ENCODE measurements at places on chromosomes 13 and 19.

DNA sequence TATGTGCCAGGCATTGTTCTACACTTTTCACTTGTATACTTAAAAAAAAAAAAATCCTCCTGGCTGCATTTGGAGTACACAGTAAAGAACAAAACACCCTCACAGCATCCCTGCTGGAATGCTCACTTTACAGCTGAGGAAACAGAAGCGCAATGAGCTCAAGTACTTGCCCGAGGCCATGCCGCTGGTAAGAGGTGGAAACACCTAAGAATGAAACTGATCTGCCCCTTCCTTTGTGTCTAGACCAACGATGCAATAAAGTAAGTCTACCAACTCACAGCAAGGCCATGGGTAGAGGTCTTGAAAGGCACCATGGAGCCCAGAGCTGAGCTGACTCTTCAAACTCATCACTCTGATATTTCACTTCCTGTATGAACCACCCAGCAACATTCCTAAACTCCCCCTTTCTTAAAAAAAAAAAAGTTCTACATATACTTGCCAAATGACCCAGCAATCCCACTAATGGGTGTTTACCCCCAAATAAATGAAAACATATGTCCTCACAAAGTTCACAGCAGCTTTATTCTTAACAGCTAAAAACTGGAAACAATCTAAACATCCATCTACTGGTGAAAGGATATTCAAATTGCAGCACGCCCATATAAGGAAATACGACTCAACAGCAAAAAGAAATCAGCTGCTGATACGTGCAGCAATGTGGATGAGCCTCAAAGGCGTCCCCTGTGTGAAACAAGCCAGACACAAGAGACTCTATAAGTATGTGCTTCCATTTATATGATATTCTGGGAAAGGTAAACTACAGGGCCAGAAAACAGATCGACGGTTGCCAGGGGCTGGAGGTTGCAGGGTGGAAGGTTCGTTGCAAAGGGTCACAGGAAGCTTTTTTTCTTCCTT is 236.6 kb upstream of the MAB21L1 start:
- DNase-seq, result no peak

DNA sequence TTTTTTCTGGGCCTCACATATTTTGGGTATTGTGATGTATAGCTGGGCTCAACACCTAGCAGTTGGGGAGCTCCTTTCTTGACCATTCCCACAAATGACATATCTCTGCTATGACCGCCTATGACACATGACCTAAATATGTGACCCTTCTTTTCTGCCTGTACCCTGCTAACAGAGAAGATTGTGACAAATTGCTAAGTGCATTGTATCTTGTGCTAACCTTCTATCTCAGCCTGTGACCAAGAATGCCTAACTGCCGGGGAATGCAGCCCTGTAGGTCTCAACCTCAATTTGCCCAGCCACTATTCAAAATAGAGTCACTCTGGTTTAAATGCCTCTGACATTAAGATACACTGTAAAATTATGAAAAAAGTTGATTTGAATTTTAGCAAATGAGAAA is 6.8 kb upstream of the ZNF429 start:
- no peak for DNase-seq

DNA sequence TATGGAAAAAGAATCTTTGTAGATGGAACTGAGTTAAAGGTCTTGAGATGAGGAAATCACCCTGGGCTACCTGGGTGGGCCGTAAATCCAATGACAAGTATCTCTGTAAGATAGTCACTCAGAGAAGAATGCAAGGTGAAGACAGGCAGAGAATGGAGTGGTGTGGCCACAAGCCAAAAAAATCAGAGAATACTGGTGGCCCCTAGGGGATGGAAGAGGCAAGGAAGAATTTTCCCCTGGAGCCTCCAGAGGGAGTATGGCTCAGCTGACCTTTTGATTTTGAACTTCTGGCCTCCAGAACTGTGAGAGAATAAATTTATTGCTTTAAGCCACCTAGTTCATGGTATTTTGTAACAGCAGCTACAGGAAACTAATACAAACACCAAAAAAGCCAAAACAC is 32.7 kb upstream of the CSNK1A1L start:
- DNase-seq, result no peak

DNA sequence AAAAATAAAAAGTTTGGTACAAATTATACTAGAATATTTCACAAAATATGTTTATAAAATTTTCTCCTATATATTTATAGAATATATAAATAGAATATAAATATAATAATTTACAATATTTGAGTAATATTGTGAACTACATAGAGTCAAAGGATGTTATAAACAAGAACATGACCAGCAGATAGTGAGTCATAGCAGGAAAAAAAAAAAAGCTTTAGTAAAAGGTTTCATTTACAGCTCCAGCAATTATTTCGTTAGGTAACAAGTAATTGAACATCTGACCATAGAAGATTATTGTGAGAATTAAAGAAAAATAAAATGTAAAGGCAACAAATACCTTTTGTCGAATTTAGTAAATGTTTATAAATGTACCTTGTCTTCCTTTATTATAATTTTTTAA is 864.1 kb downstream of the PCDH17 start:
- no peak for DNase-seq

- DNase-seq, result no peak
Observed at GRCh38 chr13:32423592-32423991, 4.3 kb downstream of the N4BP2L1 start.

DNA sequence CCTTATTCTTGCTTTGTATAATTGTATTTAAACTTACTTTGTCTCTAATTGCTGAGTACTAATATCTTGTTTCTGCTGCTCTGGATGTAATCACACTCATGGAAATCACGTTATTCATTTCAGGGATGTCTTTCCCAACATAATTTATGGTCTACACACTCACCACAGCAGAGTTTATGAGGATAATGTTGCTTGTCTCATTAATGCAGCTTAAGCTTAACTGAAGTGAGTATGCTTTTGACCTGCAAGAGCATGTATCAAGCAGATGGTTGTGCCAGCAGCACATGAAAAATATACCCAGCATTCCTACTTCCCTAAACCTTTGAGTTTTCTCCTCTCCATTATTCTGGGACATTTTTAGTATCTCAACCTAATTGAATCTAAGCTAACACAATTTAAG is 1080.9 kb downstream of the SLITRK5 start:
- DNase-seq, result no peak

DNA sequence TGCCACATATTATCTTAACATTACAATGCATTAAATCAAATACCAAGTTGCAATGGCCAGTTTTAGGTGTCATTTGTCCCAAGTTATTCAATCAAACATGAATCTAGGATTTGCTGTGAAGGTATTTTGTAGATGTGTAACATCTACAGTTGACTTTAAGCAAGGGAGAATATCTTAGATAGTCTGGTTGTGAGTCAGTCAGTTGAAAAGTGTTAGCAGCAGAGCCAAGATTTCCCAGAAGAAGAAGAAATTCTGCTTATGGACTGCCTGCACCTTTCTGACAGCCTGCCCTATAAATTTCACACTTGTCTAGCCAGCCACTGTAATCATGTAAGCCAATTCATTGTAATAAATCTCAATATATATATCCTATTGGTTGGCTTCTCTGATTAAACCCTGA is 41.3 kb upstream of the INTS6 start:
- DNase-seq, result no peak

GRCh38 chr19:53878776-53879139 is 3.2 kb upstream of the PRKCG start:
- no peak for DNase-seq

GRCh38 chr13:74288361-74288911 is 154.2 kb upstream of the KLF12 start:
- no peak for DNase-seq

DNA sequence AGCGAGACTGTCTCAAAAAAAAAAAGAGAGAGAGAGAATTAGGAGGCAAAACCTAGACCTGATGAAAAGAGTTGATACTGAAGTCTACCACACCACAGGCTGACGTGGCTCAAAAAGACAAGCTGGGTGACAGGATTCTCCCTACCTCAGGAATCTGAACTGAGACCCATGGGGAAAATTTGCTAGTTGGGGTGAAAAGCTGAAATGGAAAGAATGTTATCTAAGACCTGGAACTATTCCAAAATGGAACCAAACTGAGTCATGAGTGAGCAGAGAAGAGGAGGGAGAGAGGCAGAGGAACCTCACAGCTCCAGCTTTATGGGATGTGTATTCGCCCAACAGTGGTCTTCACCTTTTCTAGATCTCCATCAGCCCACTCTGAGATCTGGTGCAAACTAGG is 11.7 kb downstream of the SMG9 start:
- no peak for DNase-seq

DNA sequence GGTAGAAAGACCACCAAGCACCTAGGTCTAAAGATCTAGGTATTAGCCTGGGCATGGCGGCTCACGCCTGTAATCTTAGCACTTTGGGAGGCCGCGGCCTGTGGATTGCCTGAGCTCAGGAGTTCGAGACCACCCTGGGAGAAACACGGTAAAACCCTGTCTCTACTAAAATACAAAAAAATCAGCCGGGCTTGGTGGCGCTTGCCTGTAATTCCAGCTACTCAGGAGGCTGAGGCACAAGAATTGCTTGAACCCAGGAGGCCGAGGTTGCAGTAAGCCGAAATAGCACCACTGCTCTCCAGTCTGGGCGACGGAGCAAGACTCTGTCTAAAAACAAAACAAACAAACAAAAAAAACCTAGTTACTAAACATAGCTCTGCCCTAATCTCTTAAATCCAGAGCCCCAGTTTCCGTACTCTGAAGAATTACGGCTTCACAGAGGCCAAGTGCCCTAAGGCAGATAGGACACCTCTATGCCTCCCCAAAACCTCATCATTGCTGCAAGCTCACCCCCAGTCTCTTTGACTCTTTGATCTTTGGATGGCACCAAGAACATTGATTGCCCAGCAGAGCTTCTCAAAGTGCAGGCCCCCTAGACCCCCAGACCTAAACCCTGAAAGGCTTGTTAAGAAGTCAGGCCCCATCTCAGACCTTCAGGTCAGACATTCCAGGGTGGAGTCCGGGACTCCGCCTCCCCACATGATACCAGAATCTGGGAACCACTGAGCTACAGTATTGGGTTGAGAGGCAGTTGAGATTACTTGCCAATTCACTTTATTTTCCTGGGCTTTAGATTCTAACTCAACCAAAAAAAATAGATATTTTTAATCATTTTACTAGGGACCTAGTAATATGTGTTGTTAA is 2.8 kb downstream of the COL4A2 start:
- no peak for DNase-seq

GRCh38 chr19:13376537-13376936 is 129.7 kb downstream of the CACNA1A start:
- DNase-seq, result no peak

DNA sequence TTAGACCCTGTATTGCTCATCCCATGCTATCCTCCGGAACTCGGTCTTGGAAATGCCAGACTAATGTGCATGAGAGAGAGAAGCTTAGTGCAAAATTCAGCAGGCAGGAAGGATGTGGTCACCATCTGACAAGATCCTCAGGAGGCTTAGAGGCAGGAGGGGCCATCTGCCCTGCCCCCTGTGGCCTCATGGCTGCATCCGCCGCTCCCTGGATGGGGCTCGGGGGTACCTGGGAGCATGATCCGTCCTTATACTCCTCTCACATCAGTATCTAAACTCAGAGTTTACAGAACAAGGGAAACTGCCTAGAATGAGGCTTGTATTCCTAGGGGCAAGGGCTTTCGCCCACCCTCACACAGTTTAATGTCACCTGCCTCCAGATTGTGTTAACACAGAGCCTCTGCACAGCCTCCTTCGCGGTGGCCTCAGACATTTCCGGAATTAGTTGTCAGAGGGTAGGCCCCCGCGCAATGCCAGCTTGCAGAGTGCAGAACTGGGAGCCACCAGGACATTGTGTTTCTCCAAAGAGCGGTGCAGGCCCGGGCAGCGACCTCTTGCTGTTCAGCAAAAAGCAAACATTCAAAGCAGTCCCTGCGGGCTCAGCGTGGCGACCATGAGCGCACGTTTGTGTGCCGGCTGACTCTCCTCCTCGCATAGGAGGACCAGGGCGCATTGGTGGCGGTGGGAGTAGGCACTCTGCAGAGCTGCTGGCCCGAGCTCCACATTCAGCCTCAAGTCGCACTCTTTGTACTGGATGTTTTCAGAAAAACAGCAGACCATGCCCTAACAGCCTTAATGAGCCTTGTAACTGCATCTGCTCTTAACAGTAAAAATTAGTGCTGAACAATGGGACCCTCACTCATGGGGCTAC is 39.1 kb downstream of the GPR12 start:
- peak; percentile 10 for DNase-seq

GRCh38 chr13:21901336-21901735 is 230.5 kb downstream of the FGF9 start:
- DNase-seq, result no peak

DNA sequence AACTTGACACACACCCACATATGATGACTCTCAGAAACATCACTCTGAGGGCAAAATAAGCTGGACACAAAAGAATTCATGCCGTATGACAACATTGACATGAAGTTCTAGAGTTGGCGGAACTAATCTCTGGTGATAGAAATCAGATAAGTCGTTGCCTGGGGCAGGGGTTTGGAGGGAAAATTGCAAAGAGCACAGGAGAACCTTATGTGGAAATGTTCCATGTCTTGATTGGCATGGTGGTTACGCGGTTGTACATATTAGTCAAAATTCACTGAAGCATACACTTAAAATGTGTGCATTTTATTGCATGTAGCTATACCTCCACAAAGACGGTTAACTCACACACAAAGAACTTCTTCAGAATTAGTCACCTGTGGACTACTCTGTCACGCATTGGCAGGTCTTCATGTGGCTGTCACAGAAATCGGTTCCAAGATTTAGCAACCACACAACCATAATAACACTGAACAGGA is 137.8 kb upstream of the GJB6 start:
- DNase-seq, result no peak

GRCh38 chr13:82136880-82137279 is 1745.4 kb downstream of the SLITRK1 start:
- no peak for DNase-seq

DNA sequence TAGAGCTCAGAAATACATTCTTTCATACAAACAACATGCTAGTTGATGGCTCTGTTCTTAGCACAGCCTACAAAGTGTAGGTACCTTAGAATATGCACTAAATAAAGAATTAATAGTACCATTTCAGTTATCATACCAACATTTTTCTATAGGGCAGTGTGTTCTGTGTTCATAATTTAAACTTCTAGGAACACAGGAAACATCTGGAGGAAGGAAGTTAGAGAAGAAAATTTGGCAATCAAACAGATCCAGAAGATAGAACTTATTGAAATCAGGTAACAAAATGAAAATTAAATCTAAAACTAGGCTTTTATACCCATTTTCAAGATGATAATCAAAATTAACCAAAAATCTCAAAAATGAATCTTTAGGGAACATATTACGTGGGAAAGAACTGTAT is 527.5 kb downstream of the DCT start:
- DNase-seq, result no peak
